A549 treated with ZK216348 at 1 μM for 4 hours (cell line): ENCODE measurements at places on chromosomes 4 and X. TPM values are rescaled to one million over a fixed set of nuclear protein-coding genes. Genes with fewer than 3 reads are reported as not detected.

NFKB1 gene
- 18.0 to 22.3 TPM (median 20.9 TPM) in 5 replicates for total RNA-seq

RBM46 gene
- not detected in 5 replicates for total RNA-seq

STX18 gene
- total RNA-seq, result 19.9 to 36.6 TPM (median 22.4 TPM) in 5 replicates

PRRG3 gene
- total RNA-seq, result not detected in 5 replicates

CACNA1F gene
- total RNA-seq, result not detected in 5 replicates

TACR3 gene
- not detected in 5 replicates for total RNA-seq

NDST3 gene
- total RNA-seq, result not detected in 5 replicates

SLC2A9 gene
- 0.20 to 0.73 TPM (median 0.39 TPM) in 5 replicates for total RNA-seq

DGAT2L6 gene
- total RNA-seq, result not detected in 5 replicates

FGB gene
- total RNA-seq, result 12.6 to 21.1 TPM (median 18.6 TPM) in 5 replicates

ZFP42 gene
- total RNA-seq, result not detected in 5 replicates

AMBN gene
- not detected in 5 replicates for total RNA-seq

GPR143 gene
- total RNA-seq, result 0.20 to 0.56 TPM (median 0.46 TPM) in 3 of 5 replicates, not detected in the others

SLC6A14 gene
- not detected in 5 replicates for total RNA-seq

ZNF157 gene
- 0.06 to 0.15 TPM (median 0.07 TPM) in 3 of 5 replicates, not detected in the others for total RNA-seq
